ENCODE measurements at places on chromosomes 11 and 22. TPM values are rescaled to one million over a fixed set of nuclear protein-coding genes. Genes with fewer than 3 reads are reported as not detected.

The CFL1 gene
- total RNA-seq, result 1,437 TPM

The CARD16 gene
- not detected for total RNA-seq

GRCh38 chr11:78499971-78500370 is 74.7 kb downstream of the NARS2 start:
- H3K27ac ChIP-seq, result no peak overlapping the region
- no peaks in the 10 kb centered on the region for H3K4me1 ChIP-seq
- H3K27me3 ChIP-seq, result no peaks in the 10 kb centered on the region

DNA sequence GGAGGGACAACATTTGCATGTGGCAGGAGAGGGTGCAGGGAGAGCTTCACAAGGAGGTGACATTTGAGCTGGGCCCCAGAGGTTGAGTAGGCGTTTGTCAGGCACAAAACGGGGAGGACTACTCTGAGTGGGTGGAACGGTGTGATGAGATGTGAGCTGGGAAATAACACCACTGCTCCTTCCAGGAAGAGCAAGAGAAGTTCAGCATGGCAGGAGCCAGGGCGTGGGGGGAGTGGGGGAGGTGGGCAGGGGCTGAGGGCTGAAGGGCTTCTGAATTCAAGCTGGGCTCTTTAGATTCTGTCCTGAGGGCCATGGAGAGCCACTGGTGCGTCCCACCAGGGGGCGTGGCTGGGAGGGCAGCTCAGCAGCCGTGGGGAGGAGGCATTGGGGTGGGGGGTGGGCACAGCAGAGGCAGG is 54.2 kb downstream of the OTOG start:
- H3K36me3 ChIP-seq, result no peaks in the 10 kb centered on the region
- peak overlapping the region; percentile 78 for H3K27ac ChIP-seq
- H3K27me3 ChIP-seq, result peaks cover 19% of the 10 kb centered on the region

DNA sequence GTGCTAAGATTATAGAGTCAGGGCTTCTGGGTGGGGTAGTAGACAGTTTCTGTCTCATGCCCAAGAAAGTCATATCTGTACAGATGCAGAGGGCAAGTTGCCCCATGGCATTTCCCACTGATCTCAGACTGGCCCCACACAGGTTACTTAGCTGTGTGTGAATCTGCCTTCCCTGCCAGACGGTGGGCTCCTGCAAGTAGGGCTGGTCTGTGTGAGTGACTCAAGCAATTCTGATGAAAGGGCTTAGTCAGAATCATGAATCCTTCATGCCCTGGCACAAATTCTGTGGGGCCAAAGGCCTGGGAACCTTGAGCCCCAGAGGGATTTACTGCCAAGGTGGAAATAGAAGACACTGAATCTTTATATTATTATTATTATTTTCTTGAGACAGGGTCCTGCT is 30.4 kb downstream of the USH1C start:
- H3K36me3 ChIP-seq, result no peaks in the 10 kb centered on the region
- H3K27ac ChIP-seq, result no peak overlapping the region
- peaks cover 14% of the 10 kb centered on the region for H3K4me1 ChIP-seq
- no peak for DNase-seq
- H3K4me3 ChIP-seq, result no peak overlapping the region
- H3K27me3 ChIP-seq, result peaks cover 86% of the 10 kb centered on the region

All from neural crest cell (in vitro differentiated cells).